ENCODE measurements at places on chromosomes 1 and 21.

GRCh38 chr21:32391755-32392154, 1.1 kb downstream of the URB1 start:
- DNase-seq: no peak

DNA sequence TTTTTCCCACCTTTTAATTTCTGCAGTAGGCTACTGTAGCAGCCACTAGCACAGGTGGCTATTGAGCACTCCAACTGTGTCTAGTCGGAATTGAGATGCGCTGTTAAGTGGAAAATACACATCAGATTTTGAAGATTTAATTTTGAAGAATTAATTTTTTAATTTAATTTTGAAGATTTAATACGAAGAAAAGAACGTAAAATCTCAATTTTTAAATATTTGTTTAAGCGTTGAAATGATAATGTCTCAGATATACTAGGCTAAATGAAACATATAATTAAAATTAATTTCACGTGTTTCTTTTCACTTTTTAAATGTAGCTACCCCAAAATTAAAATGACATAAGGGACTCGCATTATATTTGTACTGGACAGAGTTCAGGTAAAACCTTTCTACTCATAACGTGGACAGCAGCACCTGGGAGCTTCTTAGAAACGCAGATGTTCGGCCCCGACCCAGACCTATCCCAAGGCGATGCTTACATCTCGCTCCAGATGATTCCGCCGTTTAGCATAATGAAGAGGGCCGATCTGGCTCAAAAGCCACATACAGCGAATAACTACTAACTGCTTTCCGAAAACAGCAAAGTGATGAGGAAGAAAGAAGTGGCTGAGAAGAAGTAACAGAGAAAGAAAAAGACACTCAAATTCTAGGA, 717 bp downstream of the CRYZL1 start:
- DNase-seq: no peak

- DNase-seq: no peak
These were observed 2.5 kb upstream of the PLEKHM2 start for GRCh38 chr1:15681349-15682292.

GRCh38 chr1:200323856-200324400, 85.9 kb downstream of the ZNF281 start:
- no peak for DNase-seq

DNA sequence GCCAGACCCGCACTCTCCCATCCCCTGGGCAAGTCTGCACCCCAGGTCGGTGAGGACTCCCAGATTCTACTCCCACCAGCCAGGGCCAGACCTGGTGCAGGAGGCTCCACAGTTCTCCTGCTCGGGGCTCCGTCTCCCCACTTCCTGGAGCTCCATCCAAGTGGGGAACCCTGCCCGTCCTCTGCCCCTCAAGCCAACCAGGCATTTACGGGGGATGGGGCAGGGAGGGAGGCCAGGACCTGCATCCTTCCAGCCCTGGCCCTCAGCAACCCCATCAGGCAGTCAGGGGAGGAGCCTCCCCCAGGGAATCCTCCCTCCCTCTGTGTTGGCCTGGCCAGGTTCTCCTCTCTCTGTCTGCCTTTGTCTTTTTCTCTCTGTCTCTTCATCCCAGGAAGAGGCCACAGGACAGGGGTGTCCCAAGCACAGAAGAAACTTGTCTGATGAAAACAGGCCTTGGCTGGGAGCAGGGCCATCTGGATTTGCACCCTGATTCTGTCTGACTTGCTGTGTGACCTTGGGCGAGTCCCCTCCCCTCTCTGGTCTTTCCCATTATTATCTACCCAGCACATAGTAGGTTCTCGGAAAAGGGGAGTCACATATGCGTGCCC, 18.5 kb upstream of the EPHA2 start:
- no peak for DNase-seq
